ENCODE measurements at places on chromosomes 2 and 18.
A peak's percentile ranks its signal among the peaks of the same experiment; 100 is the strongest.

DNA sequence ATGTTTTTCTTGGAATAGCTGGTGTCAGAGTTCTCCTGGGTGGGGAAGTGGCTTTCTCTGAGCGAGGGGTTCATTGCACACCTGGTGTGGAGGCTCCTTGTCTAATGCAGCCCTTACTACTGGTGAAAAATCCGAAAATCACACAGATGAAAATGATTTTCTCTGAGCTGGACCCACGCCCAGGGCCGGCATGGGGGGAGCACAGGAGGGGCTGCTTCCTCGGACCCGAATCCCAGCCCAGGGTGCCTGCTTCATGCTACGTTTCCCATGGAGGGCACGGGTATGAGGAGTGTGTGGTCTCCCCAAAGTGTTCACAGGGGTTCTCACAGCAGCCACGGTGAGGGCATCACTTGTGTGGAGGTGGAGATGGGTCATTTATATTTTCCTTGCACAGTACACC lies 288.0 kb upstream of the HDAC4 start:
- no peak for DNase-seq

DNA sequence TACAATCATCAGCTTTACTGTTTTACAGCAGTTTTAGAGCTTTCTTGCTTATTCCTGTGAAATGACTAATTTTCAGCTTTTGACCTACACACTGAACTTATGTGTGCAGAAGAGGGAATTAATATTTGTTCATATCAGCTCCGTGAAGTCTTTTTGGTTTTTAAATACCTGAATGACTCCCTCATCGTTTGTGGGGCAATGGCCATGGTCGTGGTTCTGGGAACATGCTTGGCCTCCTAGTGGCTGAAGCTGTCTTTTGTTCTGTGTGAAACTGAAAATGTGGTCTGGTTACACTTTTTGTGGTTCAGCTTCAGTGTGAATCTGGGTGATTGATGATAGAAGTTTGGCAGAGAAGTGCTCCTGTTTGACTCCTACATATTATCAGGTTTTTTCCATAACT lies 408.1 kb downstream of the THSD7B start:
- peak; percentile 23 for DNase-seq

DNA sequence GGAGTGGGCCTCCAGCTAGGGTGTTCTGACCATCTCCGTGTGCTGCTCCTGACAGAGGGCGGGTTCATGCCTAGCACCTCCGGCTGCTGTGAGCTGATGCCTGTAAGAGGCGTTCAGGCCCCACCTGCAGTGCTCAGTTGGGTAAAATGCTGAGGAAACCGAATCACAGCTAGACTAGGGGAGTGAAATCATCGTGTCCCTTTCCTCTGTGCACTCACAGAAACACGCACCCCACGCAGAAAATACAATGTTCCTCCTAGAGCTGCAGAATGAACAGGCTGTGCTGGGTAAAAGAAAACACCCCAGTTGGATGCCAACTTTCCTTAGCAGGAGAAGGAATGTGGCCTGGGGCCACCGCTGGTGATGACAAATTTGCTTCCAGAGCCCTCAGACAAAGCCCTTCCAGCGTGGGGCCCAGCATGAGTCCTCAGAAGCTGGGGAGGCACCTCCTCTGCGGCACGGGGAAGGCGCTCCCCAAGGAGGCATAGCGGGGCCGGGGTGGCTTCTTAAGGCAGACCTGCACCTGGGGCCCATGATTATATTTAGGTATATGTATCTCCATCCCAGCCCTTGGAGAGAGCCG lies 16.3 kb upstream of the ARHGEF4 start:
- no peak for DNase-seq

GRCh38 chr18:22013993-22014392 lies 155.4 kb upstream of the GATA6 start:
- DNase-seq = no peak

DNA sequence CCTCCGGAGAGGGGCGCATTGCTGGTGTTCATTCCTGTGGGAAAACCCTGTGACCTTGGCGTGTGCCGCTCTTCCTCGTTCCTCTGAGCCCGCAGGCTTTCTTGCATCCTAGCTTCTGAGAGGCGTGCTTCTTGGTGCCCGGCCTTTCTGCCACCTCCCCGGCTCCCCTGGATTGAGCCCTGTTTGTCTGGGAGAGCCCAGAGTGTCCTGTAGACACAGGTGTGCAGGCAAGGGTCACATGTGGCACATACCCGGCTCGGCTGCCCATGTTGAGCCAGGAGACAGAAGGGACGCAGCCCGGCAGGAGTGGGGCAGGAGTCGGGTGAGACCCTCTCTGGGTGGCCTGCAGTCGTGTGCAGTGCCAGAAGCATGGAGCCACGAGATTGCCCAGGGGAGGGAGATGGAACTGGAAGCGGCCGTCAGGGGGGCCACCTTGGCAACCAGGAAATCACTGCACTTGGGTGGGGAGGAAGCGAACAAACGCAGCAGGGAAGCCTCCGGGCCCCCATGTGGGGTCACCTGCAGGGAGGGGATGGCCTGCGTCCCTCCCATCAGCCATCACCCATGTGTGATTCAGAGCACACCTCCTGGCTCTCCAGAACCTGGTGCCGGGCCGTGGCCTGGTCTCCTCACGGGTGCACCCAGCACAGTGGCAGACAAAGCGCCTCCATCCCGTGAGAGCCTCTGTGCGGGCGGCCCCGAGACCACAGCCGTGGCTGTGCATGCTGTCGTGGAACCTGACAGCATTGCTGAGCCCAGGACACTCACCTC lies 92.9 kb downstream of the SH3BP4 start:
- DNase-seq = no peak

DNA sequence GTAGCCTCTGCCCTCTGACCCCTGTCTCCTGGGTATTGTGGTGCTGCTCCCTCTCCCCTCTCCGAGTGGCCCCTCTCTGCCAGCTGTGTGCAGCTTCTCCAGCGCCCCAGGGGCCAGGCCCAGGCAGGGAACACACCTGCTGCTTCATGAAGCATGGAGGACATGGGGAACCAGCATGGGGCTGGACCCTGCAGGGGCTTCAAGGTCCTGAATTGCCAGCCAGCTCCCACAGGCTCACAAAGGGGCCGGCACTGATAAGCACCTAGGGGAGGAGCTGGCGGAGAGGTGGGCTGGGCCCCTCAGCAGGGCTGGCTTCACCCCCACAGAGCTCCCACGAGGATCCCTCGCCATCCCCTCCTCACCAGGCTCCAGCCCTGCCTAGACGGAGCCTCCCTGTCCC lies 77.4 kb upstream of the GPC1 start:
- no peak for DNase-seq

DNA sequence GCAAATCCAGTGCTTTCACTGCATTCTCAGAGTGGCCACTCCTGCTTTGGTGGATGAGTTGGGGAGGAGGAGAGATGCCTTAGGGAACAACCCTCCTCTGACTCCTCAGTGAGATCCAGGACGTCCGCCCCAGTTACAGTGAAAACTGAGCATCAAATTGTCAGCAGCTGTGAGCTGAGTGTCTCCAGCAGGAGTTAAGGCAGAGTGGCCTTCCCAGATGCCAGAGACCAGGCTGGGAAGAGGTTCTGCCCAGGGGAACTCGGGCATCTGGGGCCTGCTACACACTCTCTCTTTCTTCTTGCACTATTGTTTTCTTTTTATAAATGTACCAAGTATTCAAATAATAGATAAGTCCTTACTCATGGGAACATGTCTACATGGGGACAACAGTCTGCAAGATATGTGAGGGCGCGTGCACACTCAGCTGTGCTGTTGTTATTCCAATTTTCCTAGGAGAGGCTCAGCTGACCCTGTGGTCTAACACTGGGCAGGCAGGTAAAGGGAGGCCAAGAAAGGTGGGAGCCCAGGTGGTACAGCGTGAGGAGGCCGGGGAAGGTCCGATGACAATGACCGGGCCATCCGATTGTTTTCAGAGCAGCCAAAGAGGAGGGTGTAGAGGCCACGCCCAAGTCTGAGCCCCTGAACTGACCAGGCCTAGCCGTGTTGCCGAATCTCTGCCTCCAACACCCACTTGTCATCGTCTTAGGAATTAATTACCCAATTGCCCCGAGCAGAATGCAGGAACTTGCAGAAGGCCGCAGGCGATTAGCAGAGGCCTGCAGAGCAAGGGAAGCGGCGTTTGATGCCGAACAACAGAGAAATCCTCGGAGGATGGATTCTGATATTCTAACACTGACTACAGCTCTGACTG lies 166.9 kb downstream of the ANAPC1 start:
- peak; percentile 8 for DNase-seq

- no peak for DNase-seq
Measured at GRCh38 chr2:237876951-237877491, 17.6 kb downstream of the RAMP1 start.

DNA sequence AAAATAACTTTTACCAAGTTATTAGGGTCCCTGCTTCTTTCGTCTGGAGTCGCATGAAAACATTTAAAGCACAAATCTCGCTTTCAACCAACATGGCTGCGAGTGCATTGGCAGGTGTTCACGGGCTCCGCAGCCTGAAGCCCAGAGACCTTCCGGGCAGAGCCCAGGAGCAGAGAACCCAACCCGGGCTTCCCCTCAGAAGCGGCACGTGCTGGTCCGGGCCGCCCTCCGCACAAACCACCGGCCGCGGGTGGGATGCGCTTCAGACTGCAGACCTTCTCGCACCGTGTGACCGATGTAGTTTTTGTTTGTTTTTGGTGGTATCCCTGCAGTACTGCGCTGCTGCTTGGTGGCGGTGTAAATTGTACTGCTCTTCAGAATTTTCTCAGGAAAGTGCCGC lies 105.6 kb upstream of the TPO start:
- no peak for DNase-seq

DNA sequence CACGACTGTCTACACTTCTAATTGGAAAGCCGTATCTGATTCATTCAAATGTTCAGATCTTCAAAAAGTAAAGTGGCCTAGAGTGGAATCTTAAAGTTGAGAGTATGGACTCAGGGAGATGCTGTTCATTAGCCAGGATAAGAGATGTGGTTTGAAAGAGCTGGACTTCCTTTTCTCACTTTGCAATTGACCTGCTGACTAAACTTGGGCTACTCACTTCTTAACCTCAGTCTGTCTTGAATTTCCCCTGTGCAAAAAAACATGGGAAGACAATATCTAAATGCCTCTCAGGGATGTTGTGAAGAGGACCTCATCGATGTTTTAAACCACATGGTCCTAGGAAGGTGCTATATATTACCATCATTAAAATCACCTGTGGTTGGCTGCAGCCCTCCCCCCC lies 64.1 kb downstream of the BCL2 start:
- DNase-seq = no peak

DNA sequence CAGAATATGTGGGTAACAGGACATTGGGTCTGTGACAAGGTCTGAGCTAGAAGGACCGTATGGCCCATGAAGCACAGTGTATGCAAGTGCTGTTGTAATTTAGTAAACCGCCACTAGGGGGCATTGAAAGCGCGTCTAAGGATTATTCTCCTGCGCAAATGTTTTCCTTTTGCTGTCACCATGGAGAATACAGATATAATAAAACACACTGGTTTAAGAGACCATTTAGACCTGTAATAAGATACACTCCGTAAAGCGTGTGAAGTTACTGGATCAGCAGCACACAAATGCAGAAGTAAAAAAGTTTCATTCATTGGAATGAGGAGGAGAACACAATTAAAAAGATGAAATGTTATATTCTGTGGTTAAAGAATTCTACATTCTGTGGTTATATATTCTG lies 272.4 kb downstream of the AGAP1 start:
- DNase-seq = peak; percentile 79

DNA sequence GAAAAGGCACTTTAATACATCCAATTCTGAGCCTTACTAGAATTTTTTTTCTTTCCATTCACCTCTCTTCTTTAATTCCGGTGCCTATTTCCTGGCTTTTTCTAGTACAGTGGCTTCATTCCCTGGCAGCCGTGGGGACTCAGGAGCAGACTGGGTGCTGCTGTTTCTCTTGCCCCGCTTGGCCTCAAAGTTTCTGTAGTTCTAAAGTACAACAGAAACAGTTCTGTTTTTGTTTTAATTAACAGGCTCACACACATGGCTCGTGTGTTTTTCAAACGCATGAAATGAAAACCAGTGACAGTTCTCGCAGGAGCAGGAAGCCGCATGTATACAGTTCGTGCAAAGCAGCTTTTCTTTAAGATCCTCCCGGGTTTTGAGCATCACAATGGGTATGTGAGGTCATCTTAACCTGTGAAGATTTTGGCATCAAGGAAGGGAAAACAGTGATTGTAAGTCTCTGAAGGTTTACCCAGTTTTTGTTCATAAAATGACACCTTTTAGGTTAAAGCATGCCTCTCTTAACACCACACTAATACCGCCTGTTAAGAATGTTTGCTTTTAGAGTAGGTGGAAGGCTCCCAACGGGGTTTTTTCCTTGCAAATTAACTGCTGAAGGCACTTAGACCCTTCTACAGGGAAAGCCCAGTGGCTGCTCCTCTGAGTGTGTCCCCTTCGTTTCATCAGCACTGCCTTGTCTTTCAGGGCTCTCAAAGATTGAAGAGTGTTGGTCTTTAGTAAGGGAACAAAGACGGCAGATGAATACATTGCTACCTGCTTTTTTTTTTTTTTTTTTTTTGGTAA lies 5.8 kb downstream of the FZD7 start:
- no peak for DNase-seq

- no peak for DNase-seq
Measured at GRCh38 chr2:64787698-64788097, 134.0 kb upstream of the SERTAD2 start.

- no peak for DNase-seq
Measured at GRCh38 chr2:129905664-129906081, 73.8 kb upstream of the RAB6C start.

DNA sequence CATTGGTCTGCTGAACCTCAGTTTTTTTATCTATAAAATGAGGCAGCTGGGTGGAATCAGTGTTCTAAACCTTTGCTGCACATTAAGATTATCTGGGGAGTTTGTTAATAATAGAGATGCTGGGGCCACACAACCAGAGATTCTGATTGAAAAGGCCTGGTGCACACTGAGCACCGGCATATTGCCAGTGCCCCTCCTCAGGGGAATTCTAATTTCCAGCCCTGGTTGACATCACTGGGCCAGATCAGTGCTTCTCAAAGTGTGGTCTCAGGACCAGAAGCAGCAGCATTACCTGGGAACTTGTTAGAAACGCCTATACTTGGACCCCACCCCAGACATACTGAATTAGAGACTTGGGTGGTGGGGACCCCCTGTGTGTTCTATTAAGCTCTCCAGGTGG lies 112.5 kb downstream of the SETBP1 start:
- no peak for DNase-seq

- DNase-seq = no peak
Measured at GRCh38 chr2:201796478-201796865, 9.9 kb upstream of the CDK15 start.

DNA sequence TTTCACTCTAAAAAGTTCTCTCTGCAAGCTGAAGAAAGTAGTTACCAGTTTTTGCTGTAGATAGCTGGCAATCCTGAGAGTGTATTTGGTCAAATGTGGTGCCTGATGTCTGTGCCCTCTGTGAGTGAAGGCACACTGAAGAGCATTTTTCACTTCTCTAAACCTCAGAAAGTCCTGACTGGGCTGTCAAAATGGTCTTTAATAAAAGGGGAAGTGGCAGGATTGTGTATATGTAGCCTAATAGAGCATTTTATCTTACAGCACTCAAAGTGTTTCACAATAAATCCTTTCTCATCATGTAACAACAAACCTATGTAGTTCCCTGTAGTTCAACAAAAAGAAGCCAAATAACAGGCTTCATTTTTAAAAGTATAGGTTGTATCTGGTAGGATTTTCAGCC lies 1552.3 kb upstream of the SLC39A10 start:
- no peak for DNase-seq

- peak; percentile 42 for DNase-seq
Measured at GRCh38 chr2:198314559-198315153, 510.3 kb downstream of the PLCL1 start.

Measured in AG20443 (cell line).